Progenitor cell of endocrine pancreas (in vitro differentiated cells): ENCODE measurements at places on chromosomes 16 and 17. TPM values are rescaled to one million over a fixed set of nuclear protein-coding genes. Genes with fewer than 3 reads are reported as not detected.

DNA sequence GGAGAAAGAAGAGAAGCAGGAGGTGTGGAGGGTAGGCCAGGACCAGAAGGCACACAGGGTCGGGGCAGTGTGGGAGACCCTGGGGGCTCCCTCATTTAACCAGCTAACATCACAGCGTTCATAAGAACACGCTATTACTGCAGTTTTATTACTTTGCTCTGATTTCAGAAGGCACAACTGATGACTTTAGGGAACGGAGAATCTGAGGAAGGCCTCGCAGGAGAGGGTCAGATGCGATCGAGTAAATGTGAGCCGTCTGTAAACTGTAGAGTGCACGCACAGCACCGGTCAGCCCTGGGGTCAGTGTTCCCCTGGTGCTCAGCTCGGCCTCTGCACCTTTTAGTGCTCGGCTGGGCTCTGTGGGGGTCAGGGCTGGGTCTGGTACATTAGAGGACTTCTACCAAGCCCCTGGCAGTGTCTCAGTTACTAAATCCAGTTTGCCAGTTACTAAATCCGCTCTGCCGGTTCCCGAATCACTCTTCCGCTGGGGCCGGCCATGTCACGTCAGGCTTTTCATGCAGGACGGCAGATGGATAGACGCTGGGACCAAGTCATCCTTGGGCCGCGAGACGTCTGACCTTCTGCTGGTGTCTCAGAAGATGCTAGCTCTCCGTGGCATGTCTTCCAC is 325.9 kb downstream of the SEC14L1 start:
- peaks cover 51% of the 10 kb centered on the region for H3K4me1 ChIP-seq
- no peak overlapping the region for H3K4me3 ChIP-seq
- H3K36me3 ChIP-seq: peaks cover 12% of the 10 kb centered on the region
- H3K27ac ChIP-seq: peak overlapping the region; percentile 89
- DNase-seq: no peak

DNA sequence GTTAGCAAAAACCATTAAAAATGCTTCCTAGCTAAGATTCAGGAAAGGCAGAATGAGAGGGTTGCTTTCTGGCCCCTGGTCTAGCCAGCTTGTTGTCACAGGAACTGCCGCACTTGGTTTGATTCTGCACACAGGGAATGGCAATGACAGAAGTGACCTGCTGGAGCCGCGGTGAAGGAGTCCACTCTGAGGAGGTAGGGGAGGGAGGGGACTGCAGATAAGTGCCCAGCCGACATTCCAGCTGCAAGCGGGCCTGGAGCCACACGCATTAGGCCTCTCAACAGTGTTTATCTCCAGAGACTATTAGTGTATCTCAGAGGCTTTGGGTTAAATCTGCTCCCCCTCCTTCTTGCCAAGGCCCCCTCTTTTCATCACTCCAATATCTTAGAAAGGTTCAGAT is 38.6 kb downstream of the CDRT15 start:
- peak overlapping the region; percentile 91 for H3K27ac ChIP-seq
- peak; percentile 44 for DNase-seq
- peak overlapping the region; percentile 10 for H3K4me3 ChIP-seq
- no peaks in the 10 kb centered on the region for H3K36me3 ChIP-seq
- H3K27me3 ChIP-seq: no peaks in the 10 kb centered on the region

The ZP2 gene
- total RNA-seq: not detected in 2 replicates

DNA sequence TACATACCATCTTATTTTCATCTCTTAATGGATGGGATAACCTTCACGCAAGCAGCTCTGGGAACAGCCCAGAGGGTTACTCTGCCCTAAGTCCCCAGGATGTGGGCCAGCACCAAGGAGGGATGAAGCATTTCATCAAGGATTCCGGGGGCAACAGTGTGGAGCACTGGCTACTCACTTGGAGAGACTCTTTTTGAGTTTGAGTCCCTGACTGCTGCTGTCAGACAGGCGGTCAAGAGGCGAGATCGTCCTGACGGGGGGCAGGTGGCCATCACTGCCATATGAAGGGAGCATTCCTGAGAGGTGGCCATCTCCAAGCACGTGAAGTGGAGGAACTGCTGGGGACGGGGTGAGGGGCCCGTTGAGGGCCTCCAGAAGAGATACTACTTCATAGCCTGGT is 18.1 kb upstream of the FOXJ1 start:
- no peaks in the 10 kb centered on the region for H3K27me3 ChIP-seq
- H3K27ac ChIP-seq: peak overlapping the region; percentile 58
- H3K36me3 ChIP-seq: peaks cover 17% of the 10 kb centered on the region
- H3K4me1 ChIP-seq: peaks cover 17% of the 10 kb centered on the region

GRCh38 chr17:82858376-82859126 is 18.7 kb upstream of the ZNF750 start:
- peaks cover 9% of the 10 kb centered on the region for H3K36me3 ChIP-seq
- H3K27ac ChIP-seq: peak overlapping the region; percentile 82
- H3K4me3 ChIP-seq: no peak overlapping the region
- no peaks in the 10 kb centered on the region for H3K27me3 ChIP-seq
- peaks cover 13% of the 10 kb centered on the region for H3K4me1 ChIP-seq

- H3K36me3 ChIP-seq: peaks cover 5% of the 10 kb centered on the region
- no peak for DNase-seq
- peaks cover 6% of the 10 kb centered on the region for H3K4me1 ChIP-seq
- H3K27ac ChIP-seq: peak overlapping the region; percentile 46
These were observed 11.1 kb downstream of the RAB40B start for GRCh38 chr17:82687375-82687861.

The MPHOSPH6 gene
- 41.6 and 41.9 TPM in 2 replicates for total RNA-seq

DNA sequence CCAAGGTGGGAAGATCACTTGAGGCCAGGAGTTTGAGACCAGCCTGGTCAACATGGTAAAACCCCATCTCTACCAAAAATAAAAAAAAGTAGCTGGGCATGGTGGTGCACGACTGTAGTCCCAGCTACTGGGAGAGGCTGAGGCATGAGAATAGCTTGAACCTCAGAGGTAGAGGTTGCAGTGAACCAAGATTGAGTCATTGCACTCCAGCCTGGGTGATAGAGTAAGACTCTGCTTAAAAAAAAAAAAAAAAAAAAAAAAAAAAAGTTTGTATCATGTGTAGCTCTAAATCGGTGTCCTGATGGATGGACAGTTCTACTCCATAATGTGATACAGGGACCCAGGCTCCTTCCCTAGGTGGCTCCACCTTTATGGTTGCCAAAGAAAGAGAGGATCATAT is 497.1 kb upstream of the RBFOX1 start:
- no peak overlapping the region for H3K27ac ChIP-seq
- H3K27me3 ChIP-seq: no peaks in the 10 kb centered on the region
- no peaks in the 10 kb centered on the region for H3K36me3 ChIP-seq
- no peak overlapping the region for H3K4me3 ChIP-seq
- no peaks in the 10 kb centered on the region for H3K4me1 ChIP-seq

- DNase-seq: no peak
- no peaks in the 10 kb centered on the region for H3K27me3 ChIP-seq
- no peaks in the 10 kb centered on the region for H3K4me1 ChIP-seq
- no peak overlapping the region for H3K4me3 ChIP-seq
- H3K36me3 ChIP-seq: peaks cover 17% of the 10 kb centered on the region
- H3K27ac ChIP-seq: no peak overlapping the region
These were observed 42.7 kb downstream of the GNA13 start for GRCh38 chr17:65013613-65014391.

The TP53TG3 gene
- total RNA-seq: not detected in 2 replicates

DNA sequence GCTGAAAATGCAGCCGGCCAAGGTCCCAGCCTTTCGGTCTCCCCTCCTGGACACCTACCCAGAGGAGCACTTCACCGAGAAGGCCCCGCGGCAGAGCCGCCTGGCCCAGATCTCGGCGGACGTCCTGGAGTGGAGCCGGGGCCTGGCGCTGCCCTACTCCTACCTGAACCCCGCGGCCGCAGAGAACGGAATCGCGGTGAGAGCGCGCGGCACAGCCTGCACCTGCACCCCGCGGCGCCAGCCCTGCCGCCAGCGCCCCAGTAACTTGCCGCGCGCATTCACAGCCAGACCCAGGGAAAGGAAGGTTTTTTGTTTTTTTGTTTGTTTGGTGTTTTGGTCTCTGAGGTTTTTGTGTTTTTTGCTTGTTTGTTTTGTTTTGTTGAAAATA is 15.2 kb downstream of the ALOX12B start:
- H3K36me3 ChIP-seq: no peaks in the 10 kb centered on the region
- H3K4me3 ChIP-seq: peak overlapping the region; percentile 9
- H3K27ac ChIP-seq: no peak overlapping the region
- H3K4me1 ChIP-seq: peaks cover 15% of the 10 kb centered on the region
- peaks cover 97% of the 10 kb centered on the region for H3K27me3 ChIP-seq
- no peak for DNase-seq

The ZC3H7A gene
- total RNA-seq: 63.9 and 68.7 TPM in 2 replicates

GRCh38 chr17:34504814-34505484 is 74.4 kb upstream of the TMEM132E start:
- H3K27me3 ChIP-seq: peaks cover 54% of the 10 kb centered on the region
- H3K27ac ChIP-seq: no peak overlapping the region
- H3K4me1 ChIP-seq: no peaks in the 10 kb centered on the region
- no peaks in the 10 kb centered on the region for H3K36me3 ChIP-seq
- DNase-seq: no peak

The DNAAF8 gene
- 1.1 TPM in 2 replicates for total RNA-seq

The TBC1D3I gene
- total RNA-seq: 0.77 and 1.9 TPM in 2 replicates

DNA sequence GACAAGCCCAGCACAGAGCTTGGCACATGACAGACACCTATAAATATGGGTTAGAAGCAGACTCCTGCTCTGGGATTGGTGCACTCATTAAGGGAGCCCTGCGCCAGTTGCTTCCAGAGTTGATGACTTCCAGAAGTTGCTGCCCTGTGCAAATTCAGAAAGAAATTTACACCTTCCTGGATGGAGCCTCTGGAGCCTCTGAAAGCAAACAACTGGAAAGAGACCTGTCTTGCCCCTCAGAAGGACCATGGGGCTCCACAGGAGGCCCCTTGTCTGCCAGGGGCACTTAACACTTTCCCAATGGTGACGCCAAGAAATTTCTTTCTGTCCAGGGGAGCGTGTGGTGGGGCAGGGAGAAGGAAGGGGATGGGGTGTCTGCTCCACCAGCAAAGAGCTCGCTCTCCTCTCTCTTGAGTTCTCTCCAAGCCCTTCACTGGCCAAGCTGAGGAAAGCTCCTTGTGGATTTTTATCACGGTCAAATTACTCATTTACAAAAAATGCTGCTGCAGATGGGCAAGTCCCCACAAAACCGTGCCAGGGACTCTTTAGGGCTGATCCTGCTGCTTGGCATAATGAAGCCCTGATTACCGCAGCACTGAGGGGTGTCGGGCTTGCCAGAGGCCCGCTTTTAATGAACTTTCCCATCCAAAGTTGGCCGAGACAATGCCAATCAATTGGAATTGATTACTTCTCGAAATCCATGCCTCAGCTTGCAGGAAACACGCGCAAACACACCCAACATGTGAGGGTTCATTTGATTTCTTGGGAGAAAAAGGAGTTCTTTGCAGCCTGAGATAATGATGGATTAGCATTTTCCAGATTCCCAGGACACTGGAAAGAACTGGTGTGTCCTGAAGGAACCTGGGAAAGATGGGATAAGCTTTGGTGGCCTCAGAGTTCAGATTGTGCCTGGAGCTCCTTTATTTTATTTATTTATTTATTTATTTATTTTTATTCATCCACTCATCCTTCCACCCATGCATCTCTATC is 583.6 kb upstream of the CDH5 start:
- no peak for DNase-seq
- no peaks in the 10 kb centered on the region for H3K36me3 ChIP-seq
- H3K4me3 ChIP-seq: no peak overlapping the region
- H3K27me3 ChIP-seq: peaks cover 9% of the 10 kb centered on the region
- no peak overlapping the region for H3K27ac ChIP-seq

GRCh38 chr17:43371227-43371821 is 27.5 kb upstream of the ARL4D start:
- DNase-seq: no peak
- peak overlapping the region; percentile 22 for H3K4me3 ChIP-seq

- H3K27ac ChIP-seq: no peak overlapping the region
- H3K4me3 ChIP-seq: no peak overlapping the region
- peaks cover 12% of the 10 kb centered on the region for H3K36me3 ChIP-seq
These were observed 15.9 kb downstream of the CMTM3 start for GRCh38 chr16:66620429-66620795.

- no peak overlapping the region for H3K4me3 ChIP-seq
- H3K27ac ChIP-seq: no peak overlapping the region
- H3K27me3 ChIP-seq: no peaks in the 10 kb centered on the region
- DNase-seq: no peak
- H3K4me1 ChIP-seq: peaks cover 2% of the 10 kb centered on the region
These were observed 40.7 kb downstream of the TMEM186 start for GRCh38 chr16:8756755-8757154.

- no peaks in the 10 kb centered on the region for H3K36me3 ChIP-seq
- no peaks in the 10 kb centered on the region for H3K4me1 ChIP-seq
- H3K4me3 ChIP-seq: no peak overlapping the region
- H3K27me3 ChIP-seq: peaks cover 21% of the 10 kb centered on the region
- no peak for DNase-seq
These were observed 10.0 kb downstream of the C1QTNF1 start for GRCh38 chr17:79033741-79034501.

- no peaks in the 10 kb centered on the region for H3K27me3 ChIP-seq
- H3K4me1 ChIP-seq: peaks cover 8% of the 10 kb centered on the region
- H3K27ac ChIP-seq: peak overlapping the region; percentile 91
- H3K36me3 ChIP-seq: peaks cover 9% of the 10 kb centered on the region
- peak overlapping the region; percentile 90 for H3K4me3 ChIP-seq
These were observed 425 bp downstream of the SGSH start for GRCh38 chr17:80219763-80220053.

GRCh38 chr16:24440306-24440705 is 99.1 kb upstream of the RBBP6 start:
- peaks cover 2% of the 10 kb centered on the region for H3K27me3 ChIP-seq
- DNase-seq: no peak
- H3K27ac ChIP-seq: no peak overlapping the region
- H3K4me3 ChIP-seq: no peak overlapping the region

DNA sequence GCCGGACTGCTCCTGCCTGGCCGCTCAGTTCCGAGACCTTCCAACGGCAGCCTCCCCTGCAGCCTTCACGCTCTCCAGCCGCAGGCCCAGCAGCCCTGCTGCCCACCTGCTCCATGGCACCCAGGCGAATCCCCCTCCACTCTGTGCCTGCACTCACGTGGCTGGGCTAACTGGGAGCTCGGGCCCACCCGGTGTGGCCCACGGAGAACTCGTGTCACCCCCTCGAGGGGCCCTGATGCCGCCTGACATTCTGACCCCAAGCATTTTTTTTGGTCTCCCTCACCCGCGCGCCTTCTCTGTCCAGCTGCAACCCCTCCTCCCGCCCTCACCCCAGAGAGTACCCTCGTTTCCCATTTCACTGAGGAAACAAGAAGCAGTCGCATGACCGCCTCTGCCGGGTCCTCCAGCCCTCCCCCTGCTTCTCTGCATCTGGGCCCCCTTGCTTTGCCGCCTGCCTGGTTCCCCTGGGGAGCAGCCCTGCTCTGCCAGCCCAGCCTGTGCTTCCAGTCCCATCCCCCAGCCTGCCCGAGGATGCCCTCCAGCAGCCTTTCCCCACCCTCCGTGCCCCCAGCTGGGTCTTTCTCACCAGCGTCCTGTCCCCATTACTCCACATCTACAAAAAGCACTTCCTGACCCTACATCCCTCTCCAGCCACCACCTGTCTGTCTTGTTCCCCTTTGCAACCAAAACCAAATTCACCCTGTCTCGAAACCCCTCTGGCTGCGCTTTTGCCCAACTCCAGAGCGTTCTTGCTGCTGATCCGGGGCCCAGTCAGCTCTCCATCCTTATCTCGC is 146.4 kb upstream of the CHMP6 start:
- DNase-seq: no peak
- peak overlapping the region; percentile 21 for H3K27ac ChIP-seq
- H3K4me3 ChIP-seq: no peak overlapping the region
- H3K27me3 ChIP-seq: no peaks in the 10 kb centered on the region
